ENCODE measurements at places on chromosomes 13 and 19.

DNA sequence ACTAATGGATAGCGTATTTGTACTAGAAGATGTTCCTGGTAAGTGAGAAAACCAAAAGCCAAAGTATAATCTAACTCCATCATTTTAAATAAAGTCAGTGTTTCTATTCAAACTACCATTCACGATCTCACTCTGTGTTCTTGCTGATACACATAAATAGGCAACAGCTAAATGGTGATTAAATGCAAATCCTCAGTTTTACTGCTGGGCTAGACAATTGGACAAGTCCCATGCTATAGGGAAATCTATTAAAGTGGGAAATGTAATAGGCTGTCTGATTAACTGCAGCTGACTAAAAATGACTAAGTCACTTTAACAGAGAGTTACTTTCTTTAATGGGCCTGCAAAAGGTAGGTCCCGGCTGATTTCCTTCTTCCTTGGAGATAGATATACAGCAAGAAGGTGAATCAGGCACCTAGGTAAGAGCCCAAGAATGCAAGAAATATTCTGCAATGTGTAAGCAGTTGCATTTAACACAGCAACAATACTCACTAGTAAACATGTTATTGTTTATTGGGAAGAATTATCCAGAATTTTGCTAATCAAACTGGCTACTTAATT lies 298.4 kb downstream of the SLITRK6 start:
- DNase-seq = no peak

DNA sequence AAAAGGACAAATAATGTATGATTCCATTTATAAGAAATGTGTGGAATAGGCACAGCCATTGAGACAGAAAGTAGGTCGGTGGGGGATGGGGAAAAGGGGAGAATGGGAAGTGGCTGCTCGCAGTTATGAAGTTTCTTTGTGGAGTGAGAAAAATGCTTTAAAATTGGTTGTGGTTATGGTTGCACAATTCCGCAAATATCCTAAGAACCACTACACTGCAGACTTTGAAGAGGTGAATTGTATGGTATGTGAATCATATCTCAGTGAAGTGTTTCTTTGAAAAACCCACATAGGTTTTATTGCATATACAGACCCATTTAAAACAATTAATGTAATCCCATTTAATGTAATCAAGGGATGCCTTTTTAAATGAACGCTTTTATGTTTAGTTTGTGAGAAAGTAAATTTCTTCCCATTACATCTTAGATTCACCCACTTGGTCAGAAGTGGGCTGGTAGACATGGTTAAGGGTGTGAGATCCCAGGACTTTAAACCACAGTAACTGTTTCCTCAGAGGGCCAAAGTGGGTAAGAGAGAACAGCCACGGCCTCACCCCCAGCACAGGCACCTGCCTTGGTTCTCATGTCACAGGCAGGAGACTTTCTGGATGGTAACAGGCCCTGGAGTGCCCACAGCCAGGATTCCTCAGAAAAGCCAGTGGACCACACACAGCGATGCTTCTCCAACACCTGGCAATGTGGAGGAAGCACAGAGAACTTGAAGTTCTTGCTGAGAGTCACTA lies 119.3 kb upstream of the GJB6 start:
- peak; percentile 36 for DNase-seq

- no peak for DNase-seq
Measured at GRCh38 chr19:4181053-4181508, 1.3 kb downstream of the SIRT6 start.

DNA sequence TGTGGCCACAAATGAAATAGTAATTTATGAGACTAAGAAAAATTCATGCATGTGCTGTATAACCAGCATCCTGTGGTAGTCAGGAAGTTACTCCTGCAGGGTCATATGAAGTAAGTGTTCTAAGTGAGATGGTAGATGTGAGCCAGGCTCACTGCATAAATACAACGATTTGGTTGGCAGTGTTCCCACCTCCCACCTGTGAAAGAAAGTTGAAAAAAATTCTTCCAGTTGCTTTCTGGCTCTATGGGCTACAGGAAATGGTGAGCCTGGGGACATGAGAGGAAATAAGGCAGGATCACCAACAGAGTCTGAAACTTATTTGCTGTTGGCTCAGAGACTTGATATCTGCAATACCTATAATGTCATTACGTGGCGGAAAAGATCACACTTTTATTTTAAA lies 301.7 kb upstream of the SPRY2 start:
- no peak for DNase-seq

GRCh38 chr19:45765702-45766295 lies 3.3 kb downstream of the SIX5 start:
- DNase-seq = no peak

GRCh38 chr19:30881930-30882329 lies 467.3 kb downstream of the TSHZ3 start:
- no peak for DNase-seq

GRCh38 chr13:25819856-25820530 lies 231.8 kb downstream of the SHISA2 start:
- no peak for DNase-seq

Measured in kidney glomerular epithelial cell (primary cell).